Ascending aorta (tissue), 2 donors: ENCODE measurements at places on chromosomes 5 and 9.

- no peak for DNase-seq
Observed at GRCh38 chr5:69078921-69079540, 14.8 kb upstream of the SLC30A5 start.

DNA sequence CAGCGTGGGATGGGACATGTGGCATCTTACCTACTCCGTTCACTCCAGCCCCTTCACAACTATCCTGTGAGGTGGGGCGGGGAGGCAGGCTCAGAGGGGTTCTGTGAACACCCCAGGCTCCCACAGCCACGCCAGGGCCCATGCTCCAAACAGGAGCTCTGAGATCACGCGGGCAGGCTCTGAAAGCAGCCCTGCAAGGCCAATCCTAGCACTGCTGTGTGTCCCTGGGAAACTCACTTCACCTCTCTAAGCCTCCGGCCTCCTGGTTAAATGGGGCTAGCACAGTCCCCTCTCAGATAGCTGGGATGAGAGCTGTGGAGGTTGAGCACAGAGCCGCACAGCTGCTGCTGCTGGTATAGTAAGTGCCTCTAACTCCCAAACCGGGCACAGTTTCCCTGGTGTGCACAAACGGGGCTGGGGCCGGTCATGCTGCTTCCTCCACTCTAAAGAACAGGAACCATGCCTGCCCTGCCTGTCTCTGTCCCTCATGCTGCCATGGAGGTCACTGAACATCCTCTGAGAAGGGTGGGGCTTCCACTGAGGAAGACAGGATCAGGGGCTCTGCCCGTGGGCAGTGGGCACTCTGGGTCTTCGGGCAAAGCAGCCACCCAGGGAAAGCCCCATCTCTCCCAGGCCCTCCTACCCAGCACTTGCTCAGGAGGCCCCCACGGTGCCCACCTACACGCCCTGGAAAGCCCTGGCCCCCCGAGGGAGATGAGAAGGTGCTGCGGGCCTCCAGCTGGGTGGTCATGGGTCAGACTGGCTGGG is 13.0 kb upstream of the ASS1 start:
- DNase-seq: no peak

GRCh38 chr5:96780626-96781025 is 27.1 kb downstream of the ERAP1 start:
- DNase-seq: no peak

DNA sequence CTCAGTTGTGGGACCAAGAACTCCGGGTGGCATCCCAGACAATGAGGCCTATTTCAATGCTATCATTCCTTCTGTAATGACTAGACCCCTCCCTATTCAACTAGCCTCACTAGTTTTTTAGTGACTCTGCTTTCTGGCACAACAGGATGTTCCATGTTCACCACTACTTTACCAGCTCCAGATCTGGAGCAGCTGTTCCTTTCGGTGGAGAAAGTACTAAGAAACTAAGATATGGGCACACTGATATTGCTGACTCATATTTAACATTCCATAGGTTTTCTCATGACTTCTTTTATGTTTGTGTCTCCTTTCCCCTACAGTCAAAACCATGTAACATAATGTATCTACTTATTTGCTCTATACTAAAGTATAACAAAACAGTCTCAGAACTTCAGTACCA is 24.1 kb downstream of the IL33 start:
- no peak for DNase-seq

DNA sequence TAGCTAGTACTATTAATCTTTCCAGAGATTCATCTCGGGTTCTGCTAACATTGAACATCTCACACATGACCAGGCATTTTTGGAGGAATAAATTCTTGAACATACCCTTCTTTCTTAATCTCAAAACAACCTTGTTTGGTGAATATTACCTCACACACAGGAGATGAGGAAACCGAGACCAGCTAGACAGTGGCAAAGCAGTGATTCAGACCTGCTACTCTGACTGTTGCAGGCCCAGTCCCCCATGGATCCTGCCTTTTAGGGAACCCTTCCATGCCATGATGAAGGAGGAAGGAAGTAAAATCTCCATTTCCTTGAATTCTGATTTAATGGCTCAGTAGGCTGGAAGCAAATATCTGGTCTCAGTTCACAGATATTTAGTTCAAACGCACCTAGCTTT is 2.6 kb downstream of the PCSK5 start:
- DNase-seq: no peak

- DNase-seq: no peak
Observed at GRCh38 chr9:82149501-82149946, 161.0 kb downstream of the SPATA31D1 start.

- no peak for DNase-seq
Observed at GRCh38 chr9:98485706-98486105, 223.0 kb downstream of the GABBR2 start.

GRCh38 chr5:120958877-120959485 is 494.9 kb downstream of the PRR16 start:
- no peak for DNase-seq

DNA sequence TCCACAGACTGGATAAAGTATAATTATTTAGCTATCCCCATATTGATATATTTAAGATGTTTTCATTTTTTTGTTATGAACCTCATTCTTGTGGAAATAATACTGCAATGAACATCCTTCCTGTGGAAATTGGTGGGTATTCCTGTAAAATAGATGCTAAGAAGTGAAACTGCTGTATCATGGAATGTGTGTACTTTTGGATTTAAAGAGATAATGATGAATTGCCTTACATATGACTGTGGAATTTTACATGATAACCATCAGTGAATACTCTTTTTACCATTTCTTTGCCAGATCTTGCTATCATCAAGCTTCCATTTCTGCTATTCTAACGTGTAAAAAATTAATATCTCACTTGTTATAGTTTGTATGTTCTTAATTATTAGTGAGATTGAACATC is 847.9 kb downstream of the EFNA5 start:
- no peak for DNase-seq

- no peak for DNase-seq
Observed at GRCh38 chr9:5438301-5439162, 807 bp upstream of the PLGRKT start.

DNA sequence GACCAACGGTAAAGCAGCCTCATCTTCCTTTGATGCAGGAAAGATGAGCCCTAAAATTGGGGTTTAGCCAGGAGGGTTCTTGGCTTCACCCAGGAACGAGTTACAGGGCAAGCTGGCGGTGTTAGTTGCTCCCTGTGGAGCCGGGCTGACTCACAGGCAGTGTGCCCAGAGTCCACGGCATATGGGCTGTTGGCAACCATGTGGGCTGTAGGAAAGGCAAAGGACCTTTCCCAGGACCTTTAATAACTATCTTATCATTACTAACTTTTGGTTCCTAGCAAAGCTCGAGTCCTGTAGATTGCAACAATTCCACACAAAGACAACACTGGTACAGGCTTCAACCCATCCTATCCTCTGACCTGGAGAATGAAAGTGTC is 29.8 kb upstream of the CLPTM1L start:
- no peak for DNase-seq

DNA sequence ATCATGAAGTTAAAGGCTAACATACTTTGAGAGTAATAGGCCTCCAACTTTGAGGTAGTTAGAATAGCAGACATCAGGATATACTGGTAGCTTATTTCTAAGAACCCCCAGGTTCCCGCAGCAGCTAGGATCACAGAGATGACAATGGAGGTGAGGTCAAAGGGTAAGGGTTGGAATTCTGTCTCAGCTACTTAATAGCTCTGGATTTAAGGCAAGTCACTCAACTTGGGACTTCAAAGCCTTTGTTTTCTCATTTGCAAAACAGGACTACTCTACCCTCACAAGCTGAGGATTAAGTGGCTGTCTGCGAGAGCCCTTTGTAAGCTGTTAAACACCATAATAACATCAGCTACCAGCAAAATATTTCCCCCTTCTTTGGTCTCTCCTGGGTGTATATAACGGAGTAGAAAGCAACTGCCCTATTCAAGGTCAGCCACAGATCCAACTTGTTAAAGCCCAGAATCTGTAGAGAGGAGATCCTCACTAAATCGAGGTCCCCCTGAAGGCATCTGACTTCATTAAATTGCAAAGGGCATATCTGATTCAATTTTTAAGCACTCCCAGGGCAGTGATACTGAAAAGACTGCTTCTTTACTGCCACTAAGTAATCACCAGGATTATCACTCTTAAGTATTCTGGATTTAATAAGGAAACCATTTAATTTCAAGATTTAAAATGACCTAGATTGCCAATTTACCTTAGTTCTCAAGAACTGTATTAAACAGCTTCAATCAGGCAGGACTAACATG is 104.7 kb downstream of the DCP2 start:
- no peak for DNase-seq

DNA sequence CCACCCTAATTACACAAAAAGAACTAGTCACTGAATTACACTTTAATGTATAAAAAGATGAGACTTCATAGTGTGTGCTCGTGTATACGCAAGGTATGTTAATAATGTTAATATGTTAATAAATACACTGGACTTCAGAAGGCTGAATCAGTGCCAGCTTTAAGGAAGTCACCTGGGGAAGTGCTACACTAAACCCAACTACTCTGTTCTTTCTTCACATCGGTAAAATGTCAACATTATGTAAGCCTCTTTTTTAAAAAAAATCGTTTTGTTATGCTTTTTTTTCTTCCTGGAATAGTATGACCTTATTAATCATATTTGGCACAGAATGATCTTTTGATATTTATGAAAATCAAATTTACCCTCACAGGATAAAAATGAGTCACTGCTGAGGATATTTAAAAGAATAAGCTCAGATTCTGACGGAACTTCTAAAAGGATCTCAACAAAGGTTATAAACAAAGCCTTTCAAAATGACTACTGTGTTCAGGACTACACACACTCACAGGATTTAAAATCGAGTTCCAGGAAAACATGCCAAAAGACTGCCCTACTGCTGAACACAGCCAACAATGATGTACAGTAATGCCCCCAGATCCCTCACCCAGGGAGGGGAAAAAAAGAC is 75.9 kb downstream of the AUH start:
- no peak for DNase-seq

DNA sequence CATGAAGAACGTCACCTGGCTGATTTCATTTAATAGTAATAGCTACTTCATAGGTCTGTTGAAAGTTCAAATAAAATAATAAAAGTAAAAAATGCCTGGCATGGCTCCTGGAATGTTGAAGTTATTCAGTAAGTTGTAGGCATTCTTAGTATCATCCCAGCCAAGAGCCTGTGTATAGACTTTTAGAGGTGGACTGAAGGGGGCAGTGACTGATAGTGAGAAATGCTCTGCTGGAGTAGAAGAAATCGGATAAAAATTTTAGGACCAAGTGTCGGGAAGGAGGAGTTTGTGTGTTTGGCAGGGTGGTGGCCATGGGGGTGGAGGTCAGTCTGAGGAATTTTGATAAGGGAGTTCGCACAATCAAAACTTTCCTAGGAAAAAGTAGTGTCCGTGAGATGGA is 3.6 kb downstream of the ZFP2 start:
- no peak for DNase-seq

GRCh38 chr9:98159301-98159700 is 33.1 kb downstream of the CORO2A start:
- no peak for DNase-seq

GRCh38 chr5:160071916-160072315 is 47.3 kb downstream of the PWWP2A start:
- no peak for DNase-seq

DNA sequence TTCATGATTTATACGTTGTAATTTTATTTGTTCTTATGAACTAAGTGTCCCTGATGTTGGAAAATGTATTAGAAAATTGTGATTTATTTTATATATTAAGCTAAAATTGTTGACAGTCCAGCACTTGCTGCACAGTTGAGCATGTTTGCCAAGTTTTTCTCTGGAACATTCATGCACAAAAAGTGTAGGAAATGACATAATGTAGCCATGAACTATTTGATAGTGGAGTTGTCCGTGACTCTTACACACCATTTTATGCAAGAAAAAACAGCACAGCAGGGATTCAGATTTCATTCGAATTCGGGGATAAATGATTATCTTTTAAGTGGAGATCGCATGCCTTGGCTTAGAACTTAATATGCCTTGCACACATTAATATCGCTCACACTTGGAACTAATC is 708.6 kb upstream of the WWC1 start:
- no peak for DNase-seq

GRCh38 chr5:135242021-135242865 is 156.8 kb downstream of the MACROH2A1 start:
- DNase-seq: peak; percentile 83

GRCh38 chr9:37035648-37036370 is 1.7 kb upstream of the PAX5 start:
- no peak for DNase-seq

DNA sequence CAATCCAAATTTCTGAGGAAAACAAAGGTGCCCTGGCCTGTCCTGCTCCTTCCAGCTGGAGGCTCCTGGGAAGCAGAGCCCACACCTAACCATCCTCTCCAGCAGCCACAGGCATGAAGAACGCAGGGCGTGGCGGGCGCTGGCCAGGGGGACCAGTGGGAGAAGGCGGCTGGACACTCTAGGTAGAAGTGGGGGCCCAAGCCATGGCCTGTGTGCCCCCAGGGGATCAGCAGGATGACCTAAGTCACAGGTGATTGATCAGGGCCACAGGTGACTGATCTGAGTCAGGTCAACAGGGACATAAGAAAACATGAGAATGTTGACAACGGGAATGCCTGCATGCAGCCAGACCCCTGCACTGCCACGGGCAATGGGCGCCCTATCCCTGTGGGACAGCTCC is 3.4 kb downstream of the QSOX2 start:
- no peak for DNase-seq

DNA sequence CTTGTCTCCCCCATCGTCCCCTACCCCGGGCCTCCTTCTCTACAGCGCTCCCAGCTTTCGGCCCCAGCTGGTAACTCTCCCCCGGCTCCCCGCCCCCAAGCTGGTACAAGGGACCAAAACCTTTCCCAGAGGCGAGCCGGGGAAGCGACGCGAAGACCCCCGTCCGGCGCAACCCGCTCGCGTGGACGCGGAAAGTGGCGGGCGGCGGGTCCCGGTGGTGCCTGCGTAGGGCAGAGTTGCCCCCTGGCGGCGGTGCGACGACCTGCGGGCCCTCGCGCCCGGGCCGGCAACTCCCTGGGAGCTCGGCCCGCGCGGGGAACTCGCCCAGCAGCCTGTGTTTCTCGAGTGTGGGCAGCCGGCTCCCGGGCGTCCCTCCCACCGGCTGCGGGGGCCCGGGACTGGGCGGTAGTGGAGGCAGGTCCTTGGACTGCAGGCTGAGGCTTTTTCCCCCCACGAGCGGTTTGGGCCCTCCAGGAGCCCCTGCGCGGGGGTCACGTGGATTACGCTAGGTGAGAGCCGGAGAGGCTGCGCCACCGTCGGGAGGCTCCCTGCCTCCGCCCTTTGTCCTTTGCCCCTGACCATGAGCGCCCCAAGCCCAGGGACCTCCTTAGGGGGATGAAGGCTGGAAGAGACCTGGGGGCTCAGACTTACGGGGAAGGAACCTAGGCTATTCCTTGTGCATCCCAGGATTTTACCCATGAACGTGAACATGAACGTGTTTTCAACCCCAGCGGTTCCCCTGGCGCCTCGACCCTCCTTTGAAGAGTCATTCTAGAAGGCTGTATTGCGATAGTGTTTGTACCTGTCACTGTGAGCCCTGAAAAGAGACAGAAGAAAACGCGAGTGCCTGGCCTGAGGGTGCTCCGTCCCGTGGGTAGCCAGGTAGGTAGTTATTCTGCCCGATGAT is 2.9 kb upstream of the FOXD1 start:
- DNase-seq: no peak
